ENCODE measurements at places on chromosomes 12 and 14. TPM values are rescaled to one million over a fixed set of nuclear protein-coding genes. Genes with fewer than 3 reads are reported as not detected.

PAH gene
- not detected for total RNA-seq

BCL11B gene
- total RNA-seq, result 0.09 TPM

CLEC9A gene
- not detected for total RNA-seq

KRT73 gene
- not detected for total RNA-seq

RPL10L gene
- not detected for total RNA-seq
